ENCODE measurements at places on chromosomes 16 and 17.

DNA sequence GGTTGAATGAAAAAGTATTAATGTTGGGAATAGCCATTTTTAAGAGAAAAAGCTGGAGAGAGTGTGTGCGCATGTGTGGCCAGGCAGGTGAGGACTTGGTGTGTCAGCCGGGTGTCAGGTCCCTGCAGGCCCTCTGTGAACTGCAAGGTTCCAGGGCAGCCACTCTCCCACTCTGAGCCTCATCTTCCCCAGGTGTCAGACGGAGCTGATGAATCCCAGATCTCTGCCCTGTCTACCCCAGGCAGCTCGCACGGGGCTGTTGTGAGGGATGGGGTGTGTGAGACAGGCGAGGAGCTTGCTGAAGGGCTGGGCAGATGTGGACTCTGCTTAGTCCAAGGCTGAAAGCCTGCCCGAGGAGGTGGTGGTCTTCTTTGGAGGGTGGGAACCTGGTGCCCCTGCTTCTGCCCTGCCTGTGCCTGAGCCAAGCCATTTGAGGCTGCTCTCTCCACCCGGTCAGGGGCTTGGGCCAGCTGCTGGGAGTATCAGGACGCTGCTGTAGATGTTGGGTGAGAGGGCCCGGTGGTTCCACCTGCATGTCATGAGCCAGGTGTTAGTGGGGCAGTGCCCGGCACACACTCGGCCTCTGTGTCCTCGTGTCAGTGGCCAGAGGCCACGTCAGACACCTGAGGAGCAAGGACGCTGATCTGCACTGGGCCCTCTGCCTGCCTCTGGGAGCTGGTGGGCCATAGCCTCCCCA is 122.4 kb downstream of the RAB11FIP4 start:
- no peak for DNase-seq

DNA sequence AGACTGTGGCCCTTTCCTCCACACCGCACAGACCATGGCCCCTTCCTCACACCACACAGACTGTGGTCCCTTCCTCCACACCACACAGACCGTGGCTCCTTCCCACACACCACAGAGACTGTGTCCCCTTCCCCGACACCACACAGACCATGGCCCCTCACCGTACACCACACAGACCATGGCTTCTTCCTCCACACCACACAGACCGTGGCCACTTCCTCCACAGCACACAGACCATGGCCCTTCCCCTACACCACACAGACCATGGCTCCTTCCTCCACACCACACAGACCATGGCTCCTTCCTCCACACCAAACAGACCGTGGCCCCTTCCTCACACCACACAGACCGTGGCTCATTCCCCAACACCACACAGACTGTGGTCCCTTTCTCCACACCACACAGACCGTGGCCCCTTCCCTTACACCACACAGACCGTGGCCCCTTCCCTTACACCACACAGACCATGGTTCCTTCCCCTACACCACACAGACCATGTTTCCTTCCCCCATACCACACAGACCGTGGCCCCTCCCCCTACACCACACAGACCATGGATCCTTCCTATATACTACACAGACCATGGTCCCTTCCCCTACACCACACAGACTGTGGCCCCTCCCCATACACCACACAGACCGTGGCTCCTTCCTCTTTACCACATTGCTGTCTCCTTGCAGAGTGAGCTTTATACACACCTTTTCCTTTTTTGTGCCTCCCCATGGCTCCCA is 297.5 kb upstream of the FOXF1 start:
- DNase-seq: no peak

DNA sequence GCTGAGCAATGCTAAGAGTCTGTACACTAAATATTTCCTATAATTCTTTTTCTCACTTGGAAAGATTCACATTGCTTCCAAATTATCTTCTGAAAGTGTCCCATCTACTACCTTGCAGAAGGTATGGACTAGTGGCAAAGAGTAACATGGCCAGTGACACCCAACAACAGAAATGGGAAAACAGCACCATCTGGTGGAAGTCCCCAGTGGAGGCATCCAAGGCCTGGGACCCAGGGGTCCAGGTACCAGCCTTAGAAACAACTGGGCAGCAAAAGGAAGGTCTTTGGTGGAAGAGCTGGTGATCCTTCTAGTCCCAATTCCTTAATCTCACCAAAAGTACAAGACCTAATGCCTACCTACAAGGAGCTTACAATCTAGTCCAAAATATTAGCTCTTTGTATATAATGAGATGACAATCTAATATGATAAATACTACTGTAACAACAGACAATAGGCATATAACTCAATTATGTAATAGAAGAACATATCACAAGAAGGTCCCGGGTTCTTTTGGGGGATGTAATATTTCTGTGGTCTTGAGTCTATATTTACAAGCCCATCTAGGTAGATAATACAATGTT is 55.3 kb downstream of the SKAP1 start:
- no peak for DNase-seq

- no peak for DNase-seq
Observed at GRCh38 chr17:29190039-29190438, 9.8 kb upstream of the MYO18A start.

DNA sequence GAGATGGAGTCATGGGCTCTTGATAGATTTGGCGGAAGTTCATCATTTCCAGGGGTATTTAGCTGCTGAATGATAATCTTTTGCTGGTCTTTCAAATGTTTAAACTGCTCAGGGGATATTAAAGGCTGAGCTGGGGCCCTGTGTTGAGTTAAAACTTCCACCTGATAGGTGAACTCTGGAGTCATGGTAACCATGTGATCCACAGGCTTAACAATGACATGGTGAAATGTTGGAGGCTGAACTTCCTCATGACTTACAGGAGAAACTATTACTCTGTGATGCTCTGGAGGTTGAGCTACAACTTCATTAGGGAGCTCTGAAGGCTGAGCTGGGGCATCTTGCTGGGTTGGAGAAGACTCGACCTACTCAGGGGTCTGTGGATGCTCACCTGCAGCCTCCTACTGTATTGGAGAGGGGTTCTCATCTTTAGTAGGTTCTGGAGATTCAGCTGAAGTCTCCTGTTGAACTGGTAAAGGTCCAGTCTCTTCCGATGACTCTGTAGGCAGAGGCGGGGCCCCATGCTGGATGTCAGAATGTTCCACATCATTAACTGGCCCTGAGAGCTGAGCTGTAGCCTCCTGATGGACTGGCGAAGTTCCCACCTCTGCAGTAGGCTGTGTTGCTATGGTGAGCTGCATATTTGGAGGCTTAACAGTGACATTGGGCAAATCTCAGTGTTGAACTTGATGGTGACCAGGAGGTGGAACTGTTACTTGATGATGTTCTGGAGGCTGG is 24.2 kb downstream of the RDM1 start:
- no peak for DNase-seq

GRCh38 chr16:86953631-86954391 is 363.4 kb downstream of the C16orf95 start:
- DNase-seq: no peak

- DNase-seq: no peak
Observed at GRCh38 chr16:63312346-63312745, 1276.1 kb upstream of the CDH8 start.

GRCh38 chr17:30550512-30551273 is 73.5 kb downstream of the GOSR1 start:
- peak; percentile 22 for DNase-seq

DNA sequence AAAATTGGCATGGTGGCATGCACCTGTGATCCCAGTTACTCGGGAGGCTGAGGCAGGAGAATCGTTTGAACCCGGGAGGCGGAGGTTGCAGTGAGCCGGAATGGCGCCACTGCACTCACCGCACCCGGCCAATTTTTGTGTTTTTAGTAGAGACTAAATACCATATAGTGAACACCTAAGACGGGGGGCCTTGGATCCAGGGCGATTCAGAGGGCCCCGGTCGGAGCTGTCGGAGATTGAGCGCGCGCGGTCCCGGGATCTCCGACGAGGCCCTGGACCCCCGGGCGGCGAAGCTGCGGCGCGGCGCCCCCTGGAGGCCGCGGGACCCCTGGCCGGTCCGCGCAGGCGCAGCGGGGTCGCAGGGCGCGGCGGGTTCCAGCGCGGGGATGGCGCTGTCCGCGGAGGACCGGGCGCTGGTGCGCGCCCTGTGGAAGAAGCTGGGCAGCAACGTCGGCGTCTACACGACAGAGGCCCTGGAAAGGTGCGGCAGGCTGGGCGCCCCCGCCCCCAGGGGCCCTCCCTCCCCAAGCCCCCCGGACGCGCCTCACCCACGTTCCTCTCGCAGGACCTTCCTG is at the start of gene HBQ1:
TSS of gene HBQ1 (plus strand) at position 359 of the 575 bp plus-strand sequence. CDS start at position 387, 28 bp downstream.
- DNase-seq: peak; percentile 38

DNA sequence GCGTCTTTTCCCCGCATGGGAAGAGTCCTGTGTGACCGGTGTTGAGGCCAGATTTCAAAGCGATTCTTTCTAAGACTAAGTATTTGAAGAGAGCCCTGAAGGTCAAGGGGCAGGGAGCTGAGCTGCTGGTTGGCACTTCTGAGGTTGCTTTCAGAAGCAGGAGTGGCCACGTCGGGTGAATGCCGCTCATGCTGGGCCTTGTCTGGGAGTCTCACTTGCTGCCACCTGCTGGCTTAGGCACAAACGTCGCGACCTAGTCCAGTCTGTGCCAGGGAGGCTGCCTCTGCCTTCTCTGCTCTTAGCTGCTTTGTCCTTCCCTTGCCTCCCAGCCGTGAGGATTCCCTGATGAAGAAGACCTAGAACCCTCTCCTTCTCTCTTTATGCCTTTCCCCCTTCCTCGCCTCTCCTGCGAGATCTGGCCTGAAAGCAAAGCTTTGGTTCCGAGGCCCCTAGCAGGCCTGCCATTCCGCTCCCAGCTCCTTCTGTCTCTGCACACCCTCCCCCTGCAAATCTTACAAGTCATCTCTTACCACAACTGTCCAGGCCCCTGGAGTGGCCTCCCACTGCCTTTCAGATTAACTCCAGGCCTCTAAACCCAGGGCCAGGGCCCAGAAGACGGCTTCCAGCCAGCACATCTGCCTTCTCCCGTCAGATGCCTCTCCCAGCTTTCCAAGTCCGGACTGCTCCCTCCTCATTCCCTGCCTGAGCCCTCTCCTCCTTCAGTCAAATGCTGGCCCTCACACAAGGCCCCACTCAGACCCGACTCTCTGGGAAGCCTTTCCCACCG is 11.4 kb downstream of the CTNS start:
- peak; percentile 63 for DNase-seq

GRCh38 chr16:26569793-26570192 is 496.9 kb upstream of the C16orf82 start:
- DNase-seq: no peak

- DNase-seq: peak; percentile 49
Observed at GRCh38 chr16:23469814-23470213, 16.8 kb upstream of the COG7 start.

DNA sequence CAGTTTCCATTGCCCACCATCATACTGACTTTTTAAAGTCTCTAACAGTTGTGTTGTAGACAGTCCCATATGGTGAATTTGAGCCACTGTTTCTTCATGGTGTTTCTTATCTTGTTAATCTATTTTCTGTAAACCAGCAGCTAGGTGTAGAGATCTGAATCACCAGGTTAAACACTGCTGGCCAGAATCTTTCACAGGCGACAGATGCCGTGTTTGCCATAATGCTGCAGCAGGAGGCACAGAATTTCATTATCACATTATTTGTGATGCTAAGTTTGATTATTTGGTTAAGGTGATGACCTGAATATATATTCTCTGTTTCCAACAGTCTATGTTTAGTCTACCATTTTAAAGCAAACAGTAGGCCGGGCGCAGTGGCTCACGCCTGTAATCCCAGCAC is 11.5 kb upstream of the CNGB1 start:
- no peak for DNase-seq

- DNase-seq: no peak
Observed at GRCh38 chr17:67051155-67051538, 6.8 kb downstream of the CACNG1 start.

- DNase-seq: peak; percentile 48
Observed at GRCh38 chr17:34171245-34171818, 83.8 kb upstream of the CCL2 start.

DNA sequence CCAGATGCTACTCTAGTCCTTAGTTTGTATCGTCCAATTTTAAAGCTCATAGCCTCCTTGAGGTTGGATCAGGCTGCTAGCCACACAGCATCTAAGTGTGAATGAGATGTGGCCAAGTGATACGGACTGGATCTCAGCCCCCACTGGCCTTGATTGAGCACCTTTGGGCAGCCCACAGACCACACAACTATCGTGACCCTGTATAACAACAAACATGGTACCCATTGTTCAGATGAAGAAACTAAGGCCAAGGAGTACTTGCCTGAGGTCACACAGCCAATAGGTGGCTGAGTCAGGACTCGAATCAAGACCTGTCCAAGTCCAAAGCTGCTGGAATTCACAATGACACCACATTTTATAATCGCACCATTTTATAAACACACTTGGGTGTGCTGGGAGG is 73.0 kb upstream of the IRX3 start:
- DNase-seq: no peak

GRCh38 chr16:51112323-51112722 is 38.7 kb downstream of the SALL1 start:
- DNase-seq: no peak

- peak; percentile 46 for DNase-seq
Observed at GRCh38 chr17:2433696-2434095, 32.8 kb upstream of the MNT start.

DNA sequence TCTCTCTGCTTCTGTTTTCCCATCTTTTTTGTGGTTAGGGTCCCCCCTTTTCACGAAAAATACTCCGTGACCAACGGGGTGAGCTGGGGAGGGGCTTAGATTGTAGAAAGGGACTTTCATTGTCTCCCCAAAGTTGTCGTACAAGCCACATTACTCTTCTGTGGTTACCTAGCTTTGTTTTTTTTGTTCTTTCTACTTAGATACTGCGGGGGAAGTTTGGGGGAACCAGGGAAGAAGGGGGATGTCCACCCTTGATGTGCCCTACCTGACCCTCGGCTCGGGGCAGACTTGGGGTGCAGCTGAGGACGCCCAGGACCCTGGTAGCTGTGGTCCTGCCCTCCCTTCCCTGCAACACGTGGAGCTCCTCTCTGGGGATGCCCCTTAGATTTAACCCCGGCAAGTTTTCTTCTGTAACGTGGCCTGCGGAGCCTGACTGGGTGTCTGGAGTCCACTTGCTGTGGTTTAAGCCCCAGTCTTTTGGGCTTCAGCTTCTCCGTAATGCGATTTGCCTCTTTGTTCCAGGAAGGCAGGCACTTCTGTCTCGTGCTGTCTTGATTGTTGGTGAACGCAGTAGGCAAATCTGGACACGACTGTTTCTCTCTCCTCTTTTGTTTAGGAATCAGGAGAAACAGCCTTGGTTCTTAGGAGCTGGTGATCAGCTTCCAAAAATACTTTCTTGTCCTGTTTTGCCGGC is 892 bp downstream of the ABCC1 start:
- peak; percentile 43 for DNase-seq

- DNase-seq: peak; percentile 80
Observed at GRCh38 chr16:85729452-85730185, 21.3 kb downstream of the C16orf74 start.
